ENCODE measurements at places on chromosomes 11 and 22.

GRCh38 chr11:92384358-92384757 is 159.7 kb downstream of the FAT3 start:
- DNase-seq, result no peak

GRCh38 chr11:9577556-9577955 is 4.1 kb downstream of the WEE1 start:
- no peak for DNase-seq

- DNase-seq, result no peak
These were observed 12.2 kb downstream of the NEAT1 start for GRCh38 chr11:65434667-65435410.

DNA sequence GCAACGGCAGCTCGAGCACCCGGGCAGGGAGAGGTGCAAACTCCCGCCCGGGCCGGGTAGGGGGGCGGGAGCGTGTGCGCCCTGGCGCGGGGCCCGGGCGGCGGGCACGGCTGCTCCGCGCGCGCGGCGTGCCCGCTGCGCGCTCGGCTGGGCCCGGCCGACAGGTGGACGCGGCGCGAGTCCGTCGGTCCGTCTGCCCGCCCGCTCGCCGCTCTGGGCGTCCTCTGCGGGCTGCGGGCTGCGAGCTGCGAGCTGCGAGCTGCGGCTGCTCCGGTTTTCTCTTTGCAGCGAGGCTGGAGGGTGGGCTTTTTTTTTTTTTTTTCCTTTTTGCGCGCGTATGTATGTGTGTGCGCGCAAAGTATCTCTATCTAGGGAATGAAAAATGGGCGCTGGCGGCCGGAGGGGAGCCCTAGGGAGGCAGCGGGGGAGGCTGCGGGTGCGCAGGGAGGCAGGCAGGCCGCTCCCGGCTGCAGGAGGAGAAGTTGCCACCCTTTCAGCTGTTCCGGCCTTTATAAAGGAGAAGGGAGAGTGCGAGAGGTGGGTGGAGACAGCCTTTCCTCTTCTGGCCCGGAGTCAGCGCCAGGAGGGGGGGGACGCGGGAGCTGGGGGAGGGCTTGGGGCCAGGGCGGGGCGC is at the start of gene PDGFB:
Gene PDGFB, minus strand, starts transcription at position 487 of the 634 bp plus-strand sequence. CDS start 1,019 bp downstream, outside the sequence.
- DNase-seq, result no peak

- DNase-seq, result no peak
These were observed 7.6 kb downstream of the BRSK2 start for GRCh38 chr11:1397146-1397861.

DNA sequence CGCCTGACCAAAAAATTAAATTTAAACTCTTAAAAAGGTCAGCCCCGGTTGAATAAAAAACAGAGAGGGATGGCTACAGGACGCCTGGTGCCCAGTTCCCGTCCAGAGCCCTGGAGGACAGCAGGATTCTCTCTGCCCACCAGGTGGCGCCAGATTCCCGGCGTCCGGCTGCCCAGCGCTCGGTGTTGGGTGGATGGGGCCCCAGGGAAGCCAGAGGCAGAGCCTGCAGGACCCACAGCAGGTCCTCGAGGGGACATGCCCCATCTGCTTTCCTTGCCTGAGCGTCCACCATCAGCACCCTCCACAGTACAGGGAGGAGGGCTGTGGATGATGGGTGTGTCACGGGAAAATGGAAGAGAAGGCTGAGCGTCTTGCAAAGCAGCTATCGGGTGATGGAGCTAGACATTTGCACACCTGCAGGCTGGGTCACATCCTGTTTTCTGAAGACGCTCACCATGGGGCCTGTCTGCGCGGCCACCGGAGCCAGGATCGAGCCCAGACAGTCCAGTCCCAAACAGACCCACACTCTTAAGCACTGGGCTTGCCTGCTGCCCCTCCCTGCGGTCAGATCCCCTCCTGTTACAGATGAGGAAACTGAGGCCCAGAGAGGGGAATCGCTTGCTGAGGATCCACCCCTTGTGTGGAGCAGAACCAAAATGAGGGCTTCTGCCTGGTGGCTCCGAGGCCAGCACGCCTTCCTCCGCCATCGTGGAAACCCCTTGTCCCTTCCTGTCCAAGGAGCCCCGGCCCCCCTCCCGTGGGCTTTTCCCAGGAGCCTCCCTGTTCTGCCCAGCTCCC is 18.5 kb upstream of the CBX7 start:
- no peak for DNase-seq

DNA sequence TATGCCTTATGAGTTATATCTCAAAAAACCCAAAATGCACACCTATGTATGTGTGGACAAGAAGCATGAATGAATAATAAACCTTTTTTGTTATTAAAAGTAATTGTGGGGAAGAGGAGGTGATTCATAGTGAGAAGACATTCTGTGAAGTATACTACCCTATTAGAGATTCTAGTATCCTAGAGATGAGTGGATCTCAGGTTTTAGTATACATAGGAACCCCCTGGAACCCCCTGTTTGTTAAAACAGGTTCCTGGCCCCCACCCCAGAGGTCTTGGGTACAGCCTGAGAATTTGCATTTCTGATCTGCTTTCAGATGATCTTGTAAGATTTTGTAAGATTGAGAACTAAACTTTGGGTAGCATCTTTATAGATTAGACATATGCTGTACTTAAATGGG is 17.5 kb downstream of the NUCB2 start:
- DNase-seq, result no peak

GRCh38 chr22:47605441-47605840 is 843.0 kb downstream of the TBC1D22A start:
- no peak for DNase-seq
